Trophoblast cell (in vitro differentiated cells and primary cell): ENCODE measurements at places on chromosomes 5 and 9.
A peak's percentile ranks its signal among the peaks of the same experiment; 100 is the strongest.

GRCh38 chr5:35134278-35135030 lies 86.7 kb upstream of the AGXT2 start:
- DNase-seq = no peak

DNA sequence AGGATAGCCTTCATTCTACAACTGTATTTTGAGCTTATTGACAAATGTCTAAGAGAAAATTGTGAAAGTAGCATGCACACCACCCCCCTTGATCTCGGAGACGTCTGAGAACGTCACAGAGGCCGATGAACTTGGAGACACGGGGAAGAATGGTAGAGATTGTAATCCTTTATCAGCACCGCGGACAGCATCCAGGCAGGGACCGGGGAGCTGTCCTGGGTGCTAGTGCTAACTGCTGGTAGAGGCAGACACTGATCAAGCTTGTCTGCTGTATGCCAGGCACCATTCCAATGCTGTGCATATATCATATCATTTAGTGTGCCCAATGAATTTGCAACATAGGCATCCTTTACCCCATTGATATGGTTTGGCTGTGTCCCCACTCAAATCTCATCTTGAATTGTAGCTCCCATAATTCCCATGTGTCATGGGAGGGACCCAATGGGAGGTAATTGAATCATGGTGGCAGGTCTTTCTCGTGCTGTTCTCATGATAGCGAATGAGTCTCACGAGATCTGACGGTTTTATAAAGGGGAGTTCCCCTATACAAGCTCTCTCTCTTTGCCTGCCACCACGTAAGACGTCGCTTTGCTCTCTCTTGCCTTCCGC lies 98.8 kb downstream of the LHX2 start:
- DNase-seq = peak; percentile 72

- peak; percentile 33 for DNase-seq
Measured at GRCh38 chr9:35481347-35481975, 8.4 kb upstream of the RUSC2 start.

GRCh38 chr5:110475529-110475928 lies 250.9 kb downstream of the TMEM232 start:
- DNase-seq = no peak

DNA sequence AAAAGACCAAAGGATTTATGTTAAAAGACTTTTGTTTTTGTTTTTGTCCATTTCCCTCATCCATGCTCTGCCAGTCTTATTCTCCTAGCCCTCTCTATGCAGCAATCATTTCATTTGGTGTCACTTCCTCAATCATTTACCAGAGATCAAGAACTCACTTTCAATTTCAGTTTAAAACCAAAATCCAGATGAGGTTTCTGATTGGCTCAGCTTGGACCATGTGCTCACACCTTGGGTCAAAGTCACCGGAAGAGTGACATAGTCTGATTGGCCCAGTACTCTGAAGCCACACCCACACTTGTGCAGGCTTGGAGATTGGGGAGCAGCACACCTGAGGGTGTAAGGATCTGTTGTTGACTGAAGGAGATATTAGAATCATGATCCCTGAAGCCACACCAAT lies 79.6 kb downstream of the TLR4 start:
- no peak for DNase-seq

- no peak for DNase-seq
Measured at GRCh38 chr9:129694243-129694646, 28.8 kb downstream of the PRRX2 start.

- DNase-seq = peak; percentile 91
Measured at GRCh38 chr9:89593727-89594427, 10.9 kb upstream of the GADD45G start.

DNA sequence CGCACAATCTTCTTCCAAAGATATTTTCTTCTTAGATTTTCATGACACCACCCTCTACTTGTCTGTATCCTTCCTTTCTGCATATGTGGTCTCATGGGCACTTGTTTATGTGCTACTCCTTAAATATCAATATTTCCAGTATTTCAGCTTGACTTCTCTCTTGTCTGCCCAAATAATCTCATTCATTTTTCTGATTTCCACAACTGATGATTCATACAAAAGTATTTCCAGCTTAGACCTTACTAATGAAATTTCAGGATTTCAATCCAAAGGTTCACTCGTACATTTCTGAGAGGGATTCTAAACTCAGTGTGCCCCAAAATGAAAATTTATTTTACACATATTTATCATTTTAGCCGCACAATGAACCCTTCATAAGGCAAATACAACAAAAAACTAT lies 928.9 kb upstream of the C9orf72 start:
- no peak for DNase-seq

DNA sequence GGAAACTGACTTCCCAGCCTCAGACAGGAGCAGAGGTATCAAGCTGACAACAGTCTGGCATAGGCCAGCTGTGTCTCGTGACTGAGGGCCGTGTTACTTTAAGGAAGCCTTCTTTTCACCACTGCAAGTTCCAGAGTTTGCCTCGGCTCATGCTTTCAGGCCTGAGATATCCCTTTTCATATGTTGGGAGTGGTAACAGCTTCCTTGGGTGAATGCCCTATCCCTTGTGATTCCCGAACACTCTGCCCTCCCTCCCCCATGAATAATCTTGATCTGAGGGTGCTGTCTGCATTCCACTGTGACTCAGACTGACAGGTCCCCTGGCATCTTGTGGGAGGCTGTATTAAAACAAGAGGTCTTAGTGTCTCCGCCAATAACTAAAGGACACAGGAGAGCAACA lies 49.7 kb upstream of the ARL15 start:
- DNase-seq = no peak

DNA sequence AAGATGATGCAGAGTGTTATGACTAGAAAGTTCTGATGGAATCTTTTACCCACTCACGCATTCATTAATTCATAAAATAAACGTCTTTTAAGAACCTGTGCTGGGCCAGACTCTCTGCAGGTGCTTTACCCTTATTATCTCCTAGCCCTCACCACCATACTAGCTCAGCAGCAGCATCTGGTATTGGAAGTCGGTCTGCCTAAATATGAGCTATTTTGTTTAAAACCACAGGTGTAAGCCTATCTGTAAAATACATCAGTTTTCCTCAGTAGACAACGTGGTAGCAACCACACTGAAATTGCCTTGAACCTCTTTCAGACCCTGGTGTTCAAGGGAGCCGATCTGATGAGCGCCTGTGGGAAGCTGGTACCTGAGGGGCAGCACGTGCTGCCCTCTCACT lies 69.4 kb downstream of the PPIC start:
- no peak for DNase-seq

DNA sequence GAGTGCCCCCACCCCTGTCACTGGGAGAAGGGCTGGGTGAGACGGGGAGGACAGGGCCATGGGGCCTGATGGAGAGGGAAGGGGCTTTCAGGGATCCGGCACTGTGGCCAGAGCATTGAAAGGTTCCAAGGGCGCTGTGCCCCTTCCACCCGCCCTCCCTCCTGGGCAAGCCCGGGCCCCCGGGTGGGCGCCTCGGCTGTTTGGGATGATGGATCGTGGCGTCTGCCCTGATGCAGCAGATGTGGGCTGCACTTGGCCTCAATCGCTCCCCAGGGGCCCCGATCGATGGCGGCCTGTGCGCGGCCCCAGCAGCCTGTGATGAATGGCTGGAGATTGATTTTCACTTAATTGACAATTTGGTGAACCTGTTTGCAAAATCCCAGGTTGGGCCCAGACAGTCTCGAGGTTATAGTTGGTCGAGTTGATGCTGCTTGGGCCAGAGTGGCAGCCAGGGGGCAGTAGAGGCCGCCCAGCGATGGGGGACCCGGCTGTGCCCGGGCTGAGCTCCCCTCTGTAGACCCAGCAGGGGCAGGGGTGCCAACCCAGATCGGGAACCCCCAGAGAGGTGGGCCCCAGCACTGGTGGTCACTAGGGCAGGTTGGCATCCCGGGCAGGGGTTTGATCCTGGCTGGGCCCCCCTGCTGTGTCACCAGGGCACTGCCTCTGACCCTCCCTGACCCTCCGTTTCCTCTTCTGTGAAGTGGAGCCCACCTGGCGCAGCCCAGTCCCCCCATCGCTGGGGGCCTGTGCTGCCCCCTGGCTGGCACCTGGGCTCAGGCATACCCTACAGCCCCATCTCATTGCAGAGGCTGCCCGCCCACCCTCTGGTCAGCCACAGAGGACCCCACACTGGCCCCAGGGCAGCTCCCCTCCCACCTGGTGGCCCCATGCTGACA lies 34.7 kb downstream of the LHX3 start:
- peak; percentile 18 for DNase-seq

- DNase-seq = peak; percentile 66
Measured at GRCh38 chr9:3441197-3441816, 84.5 kb downstream of the RFX3 start.

DNA sequence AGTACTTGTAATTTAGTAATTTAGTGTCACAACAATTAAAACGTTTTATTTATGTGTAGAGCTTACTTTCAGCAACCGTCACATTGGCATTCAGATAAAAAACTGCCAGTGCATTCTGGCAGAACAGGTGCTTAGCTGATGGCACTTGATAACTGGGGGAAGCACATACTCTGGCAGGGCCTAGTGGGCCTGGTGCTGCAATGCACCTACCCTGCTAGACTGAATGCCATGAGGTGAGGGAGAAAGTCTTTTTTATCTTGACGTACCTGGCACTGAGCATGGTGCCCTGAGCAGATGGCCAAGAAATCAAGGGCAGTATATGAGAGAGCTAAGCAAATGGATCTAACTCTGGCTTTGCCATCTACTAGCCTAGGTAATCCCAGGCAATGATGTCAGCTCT lies 280.6 kb upstream of the EFNA5 start:
- DNase-seq = no peak

DNA sequence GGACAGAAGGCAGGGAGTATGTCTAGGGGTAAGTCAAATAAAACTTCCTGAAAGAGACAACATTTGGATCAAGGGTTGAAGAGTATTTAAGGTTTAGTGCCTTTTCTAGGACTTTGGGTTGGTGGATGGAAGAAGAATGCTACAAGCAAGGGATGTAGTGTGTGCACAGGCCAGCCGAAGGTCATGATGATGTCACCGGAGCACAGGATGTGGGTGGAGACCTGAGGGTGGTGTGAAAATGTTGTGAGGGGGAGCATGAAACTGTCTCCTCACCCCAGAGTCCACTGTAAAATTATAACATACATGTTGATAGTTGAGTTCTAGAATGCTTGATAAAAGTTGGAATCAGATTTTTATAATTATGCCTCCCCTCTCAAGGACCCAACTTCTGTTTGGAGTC lies 553.3 kb upstream of the SGCD start:
- no peak for DNase-seq

- DNase-seq = no peak
Measured at GRCh38 chr9:7201196-7201595, 443.4 kb downstream of the KDM4C start.

- no peak for DNase-seq
Measured at GRCh38 chr9:96509848-96510247, 59.9 kb downstream of the HABP4 start.

- DNase-seq = peak; percentile 69
Measured at GRCh38 chr9:2027543-2028160, 12.5 kb downstream of the SMARCA2 start.

DNA sequence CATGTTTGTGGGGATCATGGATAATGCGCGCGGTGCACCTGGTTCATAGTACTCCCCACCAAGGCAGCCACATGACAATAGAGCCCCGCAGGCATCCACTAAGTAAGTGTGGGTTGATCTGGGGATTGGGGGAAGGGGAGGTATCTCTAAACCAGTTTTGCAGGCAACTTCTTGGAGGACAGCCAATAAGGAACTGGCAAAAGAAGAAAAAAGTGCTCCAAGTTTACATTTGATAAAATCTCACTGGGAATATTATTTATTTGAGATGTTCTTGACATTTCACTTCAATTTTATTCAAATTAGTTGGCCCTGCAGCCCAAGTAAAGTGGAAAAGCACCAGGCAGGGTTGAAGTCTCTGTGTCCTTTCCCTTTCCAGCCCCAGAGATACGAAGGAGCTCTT lies 8.5 kb downstream of the FBP1 start:
- DNase-seq = no peak

DNA sequence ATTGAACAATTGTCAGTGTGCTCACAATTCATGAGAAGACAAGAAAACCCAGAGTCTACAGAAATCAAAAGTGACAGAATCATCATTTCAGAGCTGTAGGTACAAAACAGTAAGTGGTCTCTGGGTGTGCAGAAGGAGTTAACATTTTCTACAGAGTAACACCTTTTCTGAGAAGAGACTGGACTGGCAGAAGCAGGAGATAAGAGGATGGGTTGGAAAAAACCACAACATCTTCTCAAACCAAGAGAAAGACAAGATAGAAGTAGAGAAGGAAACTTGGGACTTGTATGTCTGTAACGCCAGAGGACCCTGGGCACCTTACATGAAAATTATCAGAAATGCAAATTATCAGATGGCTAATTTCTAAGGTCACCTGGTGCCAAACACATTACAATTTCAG lies 82.6 kb downstream of the ARL15 start:
- no peak for DNase-seq

- DNase-seq = no peak
Measured at GRCh38 chr5:120544043-120544442, 79.9 kb downstream of the PRR16 start.

- DNase-seq = no peak
Measured at GRCh38 chr5:177491983-177492746, 5.2 kb downstream of the PDLIM7 start.

DNA sequence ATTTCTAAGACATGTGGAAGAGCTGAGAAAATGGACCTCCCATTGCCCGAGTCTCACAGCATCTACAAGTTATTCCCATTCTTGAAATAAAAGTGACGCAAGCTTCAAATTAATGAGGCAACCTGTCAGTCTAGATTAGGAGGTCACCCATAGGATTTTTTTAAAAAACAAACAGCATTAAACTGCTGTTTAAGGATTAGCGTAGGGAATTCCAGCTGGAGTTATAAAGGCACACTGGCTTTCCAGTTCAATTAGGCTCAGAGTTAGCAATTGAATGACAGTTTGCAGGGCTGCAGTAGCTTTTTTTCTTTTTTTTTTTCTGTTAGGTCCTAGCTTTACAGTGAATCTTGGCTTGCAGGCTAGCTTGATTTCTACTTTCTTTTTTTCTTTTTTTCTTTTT lies 16.2 kb downstream of the PRKACG start:
- DNase-seq = no peak

GRCh38 chr5:150114102-150114641 lies 27.8 kb upstream of the CSF1R start:
- no peak for DNase-seq

- no peak for DNase-seq
Measured at GRCh38 chr9:2125906-2126305, 110.8 kb downstream of the SMARCA2 start.

DNA sequence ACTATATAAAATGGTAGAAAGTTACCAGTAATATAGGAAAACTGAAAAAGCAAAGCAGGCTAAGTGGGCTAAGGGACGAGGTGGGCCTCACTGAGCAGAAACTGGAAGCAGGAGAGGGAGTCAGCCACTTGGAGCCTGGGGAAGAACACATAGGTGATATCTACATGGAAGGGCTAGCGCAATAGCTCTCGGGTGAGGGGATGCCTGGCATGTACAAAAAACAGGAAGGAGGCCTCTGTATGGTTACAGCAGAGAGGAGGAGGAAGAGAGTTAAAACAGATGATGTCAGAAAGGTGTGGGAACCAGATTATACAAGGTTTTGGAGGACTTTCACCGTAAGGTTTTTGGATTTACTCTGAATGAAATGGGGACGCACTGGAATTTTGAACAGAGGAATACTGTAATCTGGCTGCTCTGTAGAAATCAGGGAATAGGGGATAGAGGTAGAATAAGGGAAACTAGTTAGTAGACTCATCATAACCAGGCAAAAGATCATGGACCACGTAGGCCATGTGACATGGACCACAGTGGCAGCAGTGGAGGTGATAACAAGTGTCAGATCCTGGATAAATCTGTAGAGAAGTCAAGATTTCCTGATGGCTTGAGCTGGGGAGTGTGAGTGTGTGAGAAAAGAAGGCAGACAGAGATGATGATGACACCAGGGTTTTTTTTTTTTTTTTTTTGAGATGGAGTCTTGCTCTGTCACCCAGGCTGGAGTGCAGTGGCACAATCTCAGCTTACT lies 52.5 kb downstream of the FNBP1 start:
- peak; percentile 85 for DNase-seq
